ENCODE measurements at places on chromosomes 1 and 21.
A peak's percentile ranks its signal among the peaks of the same experiment; 100 is the strongest.

DNA sequence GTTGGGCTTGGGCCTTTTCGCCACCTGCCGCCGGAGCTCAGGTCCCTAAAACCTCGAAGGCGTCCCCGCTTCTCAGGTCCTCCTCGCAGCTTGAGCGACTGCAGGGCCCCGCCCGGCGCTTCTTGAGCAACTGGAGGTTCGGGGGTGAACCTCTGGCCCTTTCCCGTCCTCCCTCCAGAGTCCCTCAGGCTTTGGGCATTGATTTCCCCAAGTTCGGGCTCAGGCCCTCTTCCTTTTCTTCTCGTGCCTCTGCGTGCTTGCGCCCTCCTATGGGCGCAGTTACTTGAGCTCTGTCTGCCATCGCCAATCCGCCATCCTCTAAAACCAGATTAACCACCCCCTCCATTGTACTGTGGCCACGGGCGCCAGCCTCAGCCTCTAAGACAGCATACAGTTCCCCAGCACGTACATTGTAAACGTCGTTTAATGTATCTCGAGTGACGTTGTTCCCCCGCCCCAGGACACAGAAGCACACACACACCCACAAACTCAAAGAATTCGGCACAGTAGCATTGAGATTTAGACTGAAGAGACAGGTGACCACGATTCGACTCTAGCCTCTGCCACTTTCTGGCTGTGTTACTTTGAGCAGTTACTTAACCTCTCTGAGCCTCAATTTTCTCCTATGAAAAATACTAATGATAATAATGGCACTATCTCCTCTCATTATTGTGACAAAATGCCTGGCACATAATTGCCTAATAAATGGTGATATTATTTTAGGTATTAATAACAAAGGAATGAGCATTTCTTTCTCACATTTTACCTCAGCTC is 22.6 kb downstream of the BTG2 start:
- DNase-seq: peak; percentile 47

DNA sequence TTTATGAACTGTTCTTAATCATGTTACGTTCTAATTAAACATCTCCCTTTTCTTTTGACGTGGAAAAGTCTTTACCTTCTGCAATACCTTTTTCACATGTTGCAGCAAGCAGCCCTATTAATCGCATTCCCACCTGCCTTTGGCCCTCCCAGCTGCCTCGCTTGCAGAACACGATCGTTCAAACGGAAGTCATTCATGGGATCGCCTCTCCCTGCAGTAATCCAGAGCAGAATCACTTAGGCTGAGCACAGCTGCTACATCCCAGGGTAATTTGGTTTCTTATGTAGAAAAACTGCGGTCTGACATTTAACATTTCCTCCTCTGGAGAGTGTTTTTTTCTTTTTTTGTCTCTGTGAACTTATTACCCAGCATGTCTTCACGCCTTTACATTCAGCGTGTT is 206.3 kb downstream of the KIF26B start:
- DNase-seq: no peak

GRCh38 chr1:31905093-31905509 is 33.1 kb downstream of the PTP4A2 start:
- DNase-seq: no peak

DNA sequence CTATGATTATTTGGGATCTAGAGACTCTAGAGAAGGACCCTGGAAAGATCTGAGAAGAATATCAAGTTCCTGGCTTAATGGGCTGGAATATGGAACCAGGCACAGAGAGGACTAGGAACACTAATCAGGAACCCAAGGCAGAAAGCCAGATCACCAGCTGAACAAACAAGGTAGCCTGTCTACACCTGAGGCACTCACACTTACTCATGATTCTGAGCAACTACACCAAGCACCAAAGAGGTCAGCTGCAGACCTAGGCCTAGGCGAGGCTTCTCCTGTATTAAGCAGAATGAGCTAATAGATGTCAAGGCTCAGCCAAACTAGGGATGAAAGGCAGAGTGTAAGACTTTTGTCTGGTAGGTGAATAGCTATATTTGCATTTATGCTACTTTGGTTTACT is 368.1 kb downstream of the LTN1 start:
- no peak for DNase-seq

DNA sequence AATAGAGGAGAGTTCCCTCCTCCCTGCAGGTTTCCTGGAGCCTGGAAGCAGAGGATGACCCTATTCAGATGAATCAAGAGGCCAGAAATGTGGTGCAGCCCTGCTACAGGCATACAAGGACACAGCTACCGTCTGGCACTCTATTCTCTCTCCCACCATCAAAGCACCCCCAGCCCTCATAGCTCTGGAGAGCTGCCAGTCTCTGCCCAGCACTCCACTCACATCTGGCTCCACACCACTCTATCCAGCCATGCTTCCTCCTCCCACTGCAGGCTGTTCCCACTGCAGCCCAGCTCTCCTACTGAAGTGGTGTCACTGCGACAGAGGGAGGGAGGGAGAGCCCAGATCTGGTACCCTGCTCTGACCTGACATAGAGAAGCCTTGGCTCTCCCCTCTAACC is 18.4 kb downstream of the SYT2 start:
- no peak for DNase-seq

GRCh38 chr21:33949516-33950430 is 34.2 kb upstream of the ATP5PO start:
- no peak for DNase-seq

- no peak for DNase-seq
Measured at GRCh38 chr1:69572921-69573320, 5.2 kb downstream of the LRRC7 start.

GRCh38 chr1:27137544-27138075 is 17.3 kb downstream of the SLC9A1 start:
- no peak for DNase-seq

DNA sequence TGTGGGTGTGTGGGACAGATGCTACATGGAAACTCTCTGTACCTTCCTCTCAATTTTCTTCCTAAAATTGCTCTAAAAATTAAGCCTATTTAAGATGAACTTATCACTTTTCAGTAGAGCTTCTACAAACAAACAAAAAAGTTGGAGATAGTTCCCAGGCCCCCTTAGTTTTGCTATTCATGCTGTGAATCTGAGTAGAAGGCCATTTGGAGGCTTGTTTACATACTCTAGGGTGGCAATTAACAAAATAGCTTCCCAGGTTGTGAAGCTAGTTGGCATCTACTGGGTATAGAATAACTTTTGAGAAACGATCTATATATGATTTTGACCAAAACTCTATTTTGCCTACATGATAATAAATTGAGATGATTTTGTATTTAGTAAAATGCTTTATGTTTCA is 541.4 kb upstream of the B3GALT2 start:
- no peak for DNase-seq

DNA sequence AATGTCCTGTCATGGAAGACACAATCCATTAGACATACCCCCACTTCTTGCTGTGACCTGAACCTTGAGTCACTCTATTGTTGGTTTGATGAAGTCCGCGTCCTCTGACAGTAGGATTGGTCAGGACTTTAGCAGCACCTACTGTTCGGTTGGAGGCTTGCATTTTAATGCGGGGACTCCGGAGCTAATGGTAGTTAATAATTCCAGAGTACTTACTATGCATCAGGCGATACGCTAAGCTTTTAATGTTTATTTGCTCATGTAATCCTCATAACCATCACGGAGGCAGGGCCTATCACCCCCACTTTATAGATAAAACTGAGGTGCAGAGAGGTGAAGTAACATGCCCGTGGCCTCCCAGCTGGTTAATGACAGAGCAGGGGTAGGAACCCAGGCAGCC is 7.9 kb upstream of the ELF3 start:
- DNase-seq: no peak

DNA sequence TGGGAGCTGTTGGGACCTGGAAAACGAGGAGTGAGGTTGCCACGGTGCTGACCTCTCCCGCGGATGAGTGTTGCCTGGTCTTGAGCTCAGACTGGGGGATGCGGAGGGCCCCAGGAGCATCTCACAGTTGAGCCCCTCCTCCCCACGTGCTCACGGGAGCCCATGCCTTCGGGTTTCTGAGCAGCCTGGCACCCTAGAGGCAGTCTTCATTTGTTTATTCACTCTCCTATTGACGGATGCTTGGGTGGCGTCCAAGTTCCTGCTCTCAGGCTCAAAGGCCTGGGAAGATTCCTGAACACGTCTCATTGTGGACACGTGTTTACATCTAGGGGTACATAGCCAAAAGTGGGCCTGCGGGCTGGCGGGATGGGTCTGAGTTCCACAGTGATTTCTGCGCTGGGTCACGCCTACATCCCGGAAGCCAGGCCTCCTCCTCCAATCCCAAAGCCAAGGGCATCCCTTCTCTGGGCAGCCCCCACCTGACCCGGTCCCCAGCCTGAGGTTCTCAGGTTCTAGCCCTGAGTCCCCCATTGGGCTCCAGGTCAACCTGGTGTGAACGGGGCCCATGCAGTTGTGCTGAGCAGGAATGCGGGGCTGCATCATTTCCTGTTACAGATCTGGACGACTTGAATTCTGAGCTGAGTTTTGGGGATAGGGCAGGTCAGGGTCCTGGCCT is 14.7 kb downstream of the WNT3A start:
- no peak for DNase-seq

DNA sequence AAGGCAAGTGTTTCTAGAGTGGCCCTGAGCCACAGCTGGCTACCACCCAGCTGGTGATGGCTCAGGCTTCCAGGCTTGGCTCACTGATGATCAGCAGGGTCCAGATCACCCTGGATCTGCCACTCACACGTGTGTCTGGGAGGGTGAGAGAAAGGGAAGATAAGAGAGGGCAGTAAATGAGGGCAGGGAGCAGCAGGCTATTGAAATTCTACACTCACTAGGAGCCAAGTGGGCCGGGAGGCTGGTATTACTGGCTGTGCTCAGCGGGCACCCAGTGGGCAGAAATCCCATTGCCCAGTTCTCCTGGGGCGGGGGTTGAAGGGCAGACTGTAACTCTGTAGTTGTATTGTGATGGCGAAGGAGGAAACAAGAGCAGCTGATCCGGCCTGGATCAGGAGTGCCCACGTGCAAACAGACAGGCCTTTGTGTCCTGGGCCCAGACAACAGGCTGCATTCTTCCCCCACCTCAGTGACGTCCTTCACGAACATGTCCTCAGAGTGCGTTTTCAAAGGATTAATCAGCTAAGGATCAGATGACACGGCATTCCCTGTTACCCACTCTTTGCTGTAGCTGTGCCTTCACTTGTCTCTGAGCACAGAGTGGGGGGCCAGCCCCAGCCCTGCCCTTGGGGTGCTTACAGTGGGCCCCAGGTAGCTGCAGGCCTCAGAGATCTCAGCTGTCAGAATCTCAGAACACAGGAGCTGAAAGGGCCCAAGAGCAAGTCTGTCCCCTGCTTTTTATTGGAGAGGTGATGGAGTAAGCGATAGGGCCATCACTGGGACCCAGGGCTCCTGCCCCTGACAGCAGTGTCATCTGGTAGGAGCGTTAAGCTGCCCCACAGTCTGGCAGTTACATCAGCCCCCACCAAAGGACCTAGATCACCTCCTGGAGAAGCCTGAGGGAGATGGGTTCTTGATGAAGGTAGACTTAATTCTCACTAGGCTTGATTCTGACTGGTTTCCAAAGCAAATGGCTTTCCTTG is 60.5 kb downstream of the ATP1A1 start:
- DNase-seq: no peak

DNA sequence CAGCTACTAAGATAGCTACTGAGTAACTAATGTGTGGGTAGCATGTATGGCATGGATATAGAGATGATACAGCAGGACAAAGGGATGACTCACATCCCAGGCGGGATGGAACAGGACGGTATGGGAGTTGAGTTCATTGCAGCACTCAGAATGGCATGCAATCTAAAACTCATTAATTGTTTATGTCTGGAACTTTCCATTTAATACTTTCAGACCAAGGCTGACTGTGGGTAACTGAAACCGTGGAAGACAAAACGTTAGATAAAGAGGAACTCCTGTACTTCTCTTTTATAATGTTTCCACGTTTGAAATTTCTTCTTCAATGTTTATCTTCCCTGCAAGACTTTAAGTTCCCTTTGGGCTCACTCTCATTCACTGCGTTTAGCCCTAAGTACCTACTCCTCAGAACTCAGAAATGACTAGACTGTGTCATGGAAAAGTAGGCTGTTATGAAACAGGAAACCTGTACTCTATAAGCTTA is 151.9 kb downstream of the MAGI3 start:
- DNase-seq: no peak

DNA sequence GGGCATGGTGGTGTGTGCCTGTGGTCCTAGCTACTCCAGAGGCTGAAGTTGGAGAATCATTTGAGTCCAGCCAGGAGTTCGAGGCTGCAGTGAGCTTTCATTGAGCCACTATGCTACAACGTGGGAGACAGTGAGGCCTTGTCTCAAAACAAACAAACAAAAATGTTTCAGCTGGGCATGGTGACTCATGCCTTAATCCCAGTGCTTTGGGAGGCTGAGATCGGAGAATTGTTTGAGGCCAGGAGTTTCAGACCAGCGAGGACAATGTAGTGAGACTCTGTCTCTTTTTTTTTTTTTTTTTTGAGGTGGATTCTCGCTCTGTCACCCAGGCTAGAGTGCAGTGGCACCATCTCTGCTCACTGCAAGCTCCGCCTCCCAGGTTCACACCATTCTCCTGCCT is 5.0 kb upstream of the RPL5 start:
- DNase-seq: no peak

GRCh38 chr1:180524915-180525714 is 22.7 kb upstream of the ACBD6 start:
- DNase-seq: no peak

DNA sequence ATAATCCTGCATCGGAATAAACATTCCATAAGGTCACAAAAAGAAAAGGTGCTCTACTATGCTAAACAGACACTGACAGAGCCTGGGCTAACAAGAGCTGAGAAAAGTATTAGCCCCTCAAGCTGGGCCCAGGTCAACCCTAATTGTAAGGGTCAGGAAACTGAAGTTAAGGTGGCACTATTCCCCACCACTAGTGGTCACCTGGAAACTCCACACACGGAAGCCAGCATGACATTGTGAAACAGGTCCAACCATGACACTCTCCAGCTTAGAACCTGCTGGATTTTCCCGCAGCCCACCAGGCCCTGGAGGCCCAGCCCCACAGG is 1.2 kb downstream of the PTTG1IP start:
- DNase-seq: no peak

DNA sequence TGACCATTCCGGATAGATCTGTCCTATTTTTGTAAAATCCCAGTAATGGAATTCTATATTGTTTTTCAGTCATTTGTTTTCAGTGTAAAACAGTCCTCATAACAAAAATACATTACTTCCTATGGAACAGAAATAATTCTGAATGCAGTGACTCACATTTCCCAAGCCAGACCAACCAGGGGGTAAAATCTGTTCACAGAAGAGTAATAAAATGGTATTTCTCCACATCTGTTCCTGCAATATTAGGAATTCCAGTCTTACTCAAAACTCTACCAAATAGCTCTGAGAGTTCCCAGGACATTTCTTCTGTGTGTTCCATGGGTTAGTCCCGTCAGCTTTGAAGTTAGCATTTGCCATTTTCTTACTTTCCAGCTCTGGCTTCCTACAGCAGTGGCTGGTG is 2.6 kb upstream of the DDR2 start:
- DNase-seq: no peak

GRCh38 chr1:9150582-9151327 is 21.9 kb upstream of the GPR157 start:
- no peak for DNase-seq

DNA sequence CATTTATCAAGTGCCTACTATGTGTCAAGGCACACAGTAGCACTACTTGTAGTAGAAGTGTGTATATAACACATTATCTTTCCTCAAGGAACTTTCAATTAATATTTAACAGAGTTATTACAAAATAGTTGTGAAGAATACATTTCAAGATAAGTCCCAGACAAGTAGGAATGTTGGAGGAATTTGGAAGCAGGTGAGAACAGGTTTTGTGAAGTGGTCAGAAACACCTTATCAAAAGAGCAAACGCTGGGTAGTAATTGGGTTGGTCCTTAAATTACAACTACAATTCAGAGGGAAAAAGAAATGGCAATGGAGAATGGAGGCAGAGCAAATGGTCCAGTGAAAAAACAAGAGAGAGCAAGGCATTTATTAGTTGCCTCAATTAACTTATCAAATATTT is 218.8 kb downstream of the ADGRL2 start:
- DNase-seq: no peak
